ENCODE measurements at places on chromosomes 13 and 19.

DNA sequence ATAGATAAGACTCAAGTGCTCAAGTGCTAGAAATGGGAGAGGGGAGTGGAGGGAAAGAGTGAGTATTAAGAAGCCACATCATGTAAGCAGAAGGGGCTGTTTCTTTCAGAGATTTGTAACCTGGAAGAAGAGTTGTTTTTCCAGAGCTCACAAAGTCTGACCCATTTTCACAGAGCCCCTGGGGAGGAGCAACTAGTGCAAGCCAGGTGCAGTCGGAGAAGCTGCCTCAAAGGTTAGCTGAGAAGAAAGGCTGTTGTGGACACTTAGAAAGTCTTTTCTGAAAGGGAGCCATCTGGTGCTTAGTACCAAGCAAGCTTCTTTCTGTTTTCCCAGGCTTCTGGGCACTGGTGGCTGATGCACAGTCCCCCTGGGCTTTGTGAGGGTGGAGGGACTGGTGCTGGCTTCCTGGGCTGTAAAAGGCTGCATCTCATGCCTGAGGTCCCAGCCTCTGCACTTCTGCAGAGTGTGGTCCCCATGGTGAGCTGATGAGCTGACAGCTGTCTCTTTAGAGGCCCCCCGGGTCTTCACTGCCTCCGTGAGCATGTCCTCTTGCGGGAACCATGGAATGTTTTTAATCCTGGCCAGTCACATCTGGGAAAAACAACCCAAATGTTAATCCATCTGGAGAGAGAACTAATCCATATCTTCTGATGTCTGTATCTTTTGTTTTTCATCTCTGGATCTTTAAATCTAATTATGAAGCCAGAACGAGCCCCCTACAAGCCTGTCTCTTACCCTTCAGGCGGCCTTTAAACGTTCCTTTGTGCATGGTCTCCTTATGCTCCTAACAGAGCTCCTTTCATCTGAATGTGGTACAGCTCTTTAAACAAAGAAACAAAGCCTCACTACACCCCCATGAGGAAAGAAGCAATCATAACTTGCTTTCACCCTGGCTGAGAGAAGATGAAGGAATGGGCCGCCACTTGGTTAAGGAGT is 40.2 kb downstream of the OLFM4 start:
- no peak for DNase-seq

DNA sequence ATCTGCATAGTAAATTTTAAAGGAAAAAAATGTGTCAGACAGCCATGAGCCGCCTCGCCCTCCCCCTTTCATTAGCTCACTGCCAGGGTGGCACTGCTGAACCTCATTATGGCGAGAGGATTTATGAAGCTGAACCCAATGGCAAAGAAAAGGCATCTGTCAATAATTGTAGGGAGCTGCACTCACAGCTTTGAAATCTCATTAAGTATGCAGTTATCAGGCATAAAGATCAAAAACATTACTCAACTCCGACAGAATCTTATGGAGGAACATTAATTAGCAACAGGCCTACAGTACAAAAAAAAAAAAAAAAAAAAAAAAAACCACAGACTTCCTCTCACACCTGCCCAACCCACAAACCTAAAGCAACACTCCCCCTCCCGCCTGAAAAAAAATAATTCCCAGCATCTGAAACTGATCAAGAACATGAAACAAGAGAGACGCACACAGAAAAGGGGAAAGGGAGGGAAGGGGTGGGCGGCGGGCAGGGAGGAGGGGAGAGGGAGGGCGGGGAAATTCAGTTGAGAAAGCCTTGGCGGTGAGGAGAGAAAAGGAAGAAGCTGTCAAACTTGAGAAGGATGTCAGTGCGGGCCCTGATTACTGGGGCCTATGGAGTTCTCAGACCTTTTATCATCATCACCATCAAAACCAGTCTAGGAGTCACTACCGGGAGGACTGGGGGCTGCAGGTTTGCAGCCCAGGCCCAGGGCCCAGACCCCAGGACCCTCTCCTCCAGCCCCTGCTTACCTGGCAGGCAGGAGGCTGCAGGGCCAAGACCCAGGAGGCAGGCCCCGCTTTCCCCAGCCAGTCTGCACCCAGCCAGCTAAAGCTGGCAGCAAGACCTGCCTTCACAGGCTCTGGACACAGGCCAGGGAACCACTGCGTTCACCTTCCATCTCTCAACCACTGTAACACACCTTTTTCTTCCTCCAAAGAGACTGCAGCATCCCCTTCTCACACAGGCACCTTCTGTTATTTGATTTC is 8.9 kb downstream of the TSHZ3 start:
- DNase-seq = peak; percentile 33

DNA sequence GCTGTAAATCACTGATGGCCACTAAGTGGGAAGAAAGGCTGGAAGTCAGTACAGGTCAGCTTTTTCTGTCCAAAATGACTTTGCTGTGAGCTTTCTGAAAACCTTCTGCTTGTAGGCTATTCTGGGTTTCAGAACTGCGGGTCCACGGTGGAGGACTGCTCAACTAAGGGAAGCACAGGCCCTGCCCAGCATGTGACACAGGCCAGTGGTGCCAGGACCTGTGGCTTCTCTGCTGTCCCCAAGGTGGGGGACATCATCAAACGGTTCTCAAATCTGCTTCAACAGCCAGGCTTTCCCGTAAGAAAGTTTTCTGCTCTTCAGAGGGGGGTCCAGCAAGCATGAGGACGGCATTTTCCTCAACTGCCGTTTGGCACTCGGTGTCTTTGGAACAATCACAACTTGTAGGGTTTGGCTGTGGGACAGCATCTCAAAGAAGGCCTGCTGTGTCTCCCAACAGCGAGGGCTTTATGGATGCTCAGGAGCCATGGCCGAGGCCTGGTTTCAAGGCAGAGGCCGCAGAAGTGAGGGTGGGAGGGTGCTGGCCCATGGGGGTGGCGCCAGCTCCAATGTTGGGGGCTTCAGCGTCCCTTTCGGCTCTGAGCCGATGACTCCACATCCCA is 3.8 kb downstream of the SGTA start:
- no peak for DNase-seq

GRCh38 chr13:40613192-40613818 is 53.1 kb downstream of the FOXO1 start:
- DNase-seq = no peak

- peak; percentile 69 for DNase-seq
Observed at GRCh38 chr19:3441089-3441985, 39.0 kb downstream of the SMIM24 start.

DNA sequence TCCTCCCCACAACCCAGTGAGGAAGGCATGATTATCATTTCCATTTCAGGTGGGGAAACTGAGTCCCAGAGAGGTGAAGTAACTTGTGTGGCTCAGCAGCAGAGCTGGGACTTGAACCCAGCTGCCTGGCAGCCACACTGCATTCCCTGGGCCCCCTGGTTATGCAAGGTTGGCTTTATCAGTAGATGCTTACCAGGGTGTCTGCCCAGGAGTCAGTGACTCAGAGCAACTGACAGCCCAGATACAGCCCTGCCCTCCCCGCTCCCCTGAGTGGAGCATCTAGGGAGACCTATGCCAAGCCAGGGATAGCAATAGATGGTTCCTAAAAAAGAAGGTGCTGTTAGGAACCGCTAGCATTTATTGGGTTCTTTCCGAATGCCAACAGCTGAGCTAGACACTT is 5.9 kb downstream of the IGLON5 start:
- DNase-seq = no peak

GRCh38 chr13:108768035-108768434 is 138.6 kb downstream of the MYO16 start:
- DNase-seq = no peak

GRCh38 chr13:32595306-32595705 is 9.1 kb downstream of the PDS5B start:
- no peak for DNase-seq

- DNase-seq = no peak
Observed at GRCh38 chr13:36431204-36432105, 840 bp upstream of the CCNA1 start.

- no peak for DNase-seq
Observed at GRCh38 chr19:35645680-35646511, 2.2 kb upstream of the COX6B1 start.

- DNase-seq = no peak
Observed at GRCh38 chr19:33159149-33159548, 27.2 kb downstream of the WDR88 start.

DNA sequence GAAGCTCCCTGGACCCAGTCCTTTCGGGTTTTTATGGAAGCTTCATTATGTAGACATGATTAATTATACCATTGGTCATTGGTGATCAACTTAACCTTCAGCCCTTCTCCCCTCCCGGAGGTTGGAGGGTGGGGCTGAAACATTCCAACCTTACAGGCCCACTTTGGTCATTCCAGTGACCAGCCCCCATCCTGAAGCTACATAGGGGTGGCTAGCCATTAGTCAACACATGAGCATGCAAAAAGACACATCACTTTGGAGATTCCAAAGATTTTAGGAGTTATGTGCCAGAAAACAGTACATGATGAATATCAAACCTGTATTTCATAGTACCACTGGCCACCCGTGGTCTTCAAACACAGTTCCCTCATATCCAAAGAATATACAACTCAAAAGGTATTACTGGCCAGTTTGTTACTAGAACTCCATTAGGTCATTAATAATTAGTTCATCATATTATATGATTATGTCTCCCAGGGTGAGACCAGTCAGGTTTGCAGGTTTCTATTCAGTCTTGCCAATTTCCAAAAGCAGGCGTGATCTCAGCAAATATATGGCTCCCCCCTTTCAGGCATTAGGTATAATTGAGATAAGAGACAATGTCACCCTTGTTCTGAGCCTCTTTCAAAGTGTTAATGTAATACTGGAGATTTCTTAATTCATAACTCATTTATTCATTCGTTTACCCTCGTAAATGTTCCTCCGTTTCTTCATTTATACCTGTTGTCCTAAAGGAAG is 11.1 kb downstream of the PPP5C start:
- DNase-seq = no peak

- DNase-seq = no peak
Observed at GRCh38 chr13:27765650-27766049, 26.6 kb upstream of the GSX1 start.

GRCh38 chr19:1841209-1841924 is 6.9 kb downstream of the REXO1 start:
- no peak for DNase-seq

GRCh38 chr13:45439781-45440462 is 21.7 kb upstream of the SLC25A30 start:
- DNase-seq = no peak

DNA sequence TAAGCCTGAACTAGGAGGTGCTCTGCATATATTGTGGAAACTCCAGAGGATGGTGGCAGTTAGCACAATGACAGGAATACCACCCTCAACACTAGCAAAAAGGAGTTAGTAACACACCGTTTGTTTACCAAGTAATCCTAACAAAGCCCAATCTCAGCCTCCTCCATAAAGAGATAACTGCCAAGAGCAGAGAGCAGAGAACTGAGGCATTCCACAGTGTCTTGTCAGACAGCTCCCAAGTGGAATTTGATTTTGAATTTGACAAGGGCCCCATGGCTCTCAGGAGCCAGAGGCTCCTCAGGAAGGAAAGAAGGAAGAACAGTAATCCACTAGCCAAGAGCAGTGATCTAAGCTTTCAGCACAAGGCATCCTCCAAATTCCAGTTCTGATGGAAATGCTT is 298.6 kb downstream of the DCLK1 start:
- DNase-seq = no peak

DNA sequence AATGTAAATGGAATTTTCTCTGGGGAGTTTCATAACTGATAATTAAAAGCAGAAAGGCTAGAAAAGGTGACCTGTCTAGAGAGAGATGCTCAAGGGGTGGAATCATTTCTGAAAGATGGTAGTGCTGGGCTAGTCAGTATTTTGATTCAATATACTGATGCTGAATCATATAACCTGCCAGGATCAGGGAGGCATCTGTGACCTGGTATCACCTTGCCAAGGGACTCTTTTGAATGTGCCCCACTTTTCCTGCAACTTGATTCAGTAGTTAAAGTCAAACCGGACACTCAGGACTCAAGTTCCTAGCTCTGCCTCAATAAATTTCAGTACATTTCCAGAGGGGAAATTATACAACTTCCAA is 15.8 kb downstream of the LCP1 start:
- DNase-seq = no peak

- DNase-seq = no peak
Observed at GRCh38 chr13:36343766-36344165, 2.4 kb downstream of the SPART start.

DNA sequence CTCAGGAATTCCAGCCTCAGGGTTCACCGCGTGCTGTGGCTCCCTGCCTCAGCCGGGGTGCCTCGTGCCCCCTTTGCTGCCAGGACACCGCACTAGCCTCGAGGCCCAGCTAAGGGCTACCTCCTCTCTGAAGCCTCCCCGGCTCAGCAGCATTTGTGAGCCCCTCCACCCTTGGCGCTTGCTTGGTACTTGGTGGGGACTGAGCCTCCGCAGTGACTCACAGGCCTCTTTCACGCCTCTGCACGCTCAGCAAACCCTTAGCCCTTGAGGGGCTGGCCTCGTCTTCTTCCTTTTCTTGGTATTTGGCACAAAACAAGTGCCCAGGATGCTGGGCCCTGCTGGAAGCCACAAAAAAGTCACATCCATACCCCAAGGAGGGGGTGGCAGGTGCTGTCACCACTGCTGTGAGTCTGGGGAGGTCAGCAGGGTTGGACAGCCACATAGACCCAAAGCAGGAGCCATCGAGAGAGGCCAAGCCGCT is 85.4 kb upstream of the TM9SF2 start:
- DNase-seq = no peak

DNA sequence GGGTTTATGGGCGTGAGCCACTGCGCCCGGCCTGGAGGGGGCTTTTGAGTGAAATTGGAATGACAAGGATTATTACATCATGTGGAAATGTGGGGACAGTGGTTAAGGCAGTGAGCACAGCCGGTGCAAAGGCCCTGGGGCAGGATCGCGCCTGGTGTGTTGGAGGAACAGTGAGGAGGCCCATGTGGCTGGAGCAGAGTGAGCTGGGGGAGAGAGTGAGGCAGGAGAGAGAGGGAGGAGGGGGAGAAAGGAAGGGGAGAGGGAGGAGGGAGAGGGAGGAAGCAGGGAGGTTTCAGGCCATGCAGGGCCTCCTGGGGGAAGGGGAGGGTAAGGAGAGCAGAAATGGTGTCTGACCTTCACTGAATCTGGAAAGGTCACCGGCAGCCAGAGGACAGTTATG is 11.3 kb upstream of the CELF5 start:
- no peak for DNase-seq

DNA sequence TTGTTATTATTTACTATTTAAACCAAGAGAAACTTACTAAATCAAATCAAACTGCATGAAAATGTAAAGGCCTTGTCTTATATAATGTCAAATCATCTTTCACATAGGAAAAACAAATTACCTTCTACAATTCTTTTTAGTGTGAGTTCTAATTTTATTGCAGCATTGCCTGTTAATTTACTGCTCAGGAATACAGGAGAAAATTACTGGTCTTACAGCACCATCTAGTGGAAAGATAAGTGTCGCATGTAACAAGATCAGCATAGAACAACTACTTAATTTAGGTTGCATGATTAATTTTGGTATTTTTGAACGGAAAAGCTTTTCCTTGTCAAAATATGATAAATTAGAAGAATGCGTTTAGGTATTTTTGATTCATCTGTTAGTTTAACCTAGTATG is 502.7 kb downstream of the UQCRFS1 start:
- no peak for DNase-seq

GRCh38 chr13:35252536-35253205 is 223.8 kb downstream of the MAB21L1 start:
- no peak for DNase-seq

- no peak for DNase-seq
Observed at GRCh38 chr13:66200555-66200954, 1029.6 kb downstream of the PCDH9 start.

Data from BE2C (cell line).